SK-N-SH treated with all-trans-retinoic acid at 6 μM for 48 hours (cell line): ENCODE measurements at places on chromosomes 1 and 21.

GRCh38 chr21:38839328-38840286 is 33.9 kb downstream of the ETS2 start:
- peak; percentile 80 for ATAC-seq

- no peak for ATAC-seq
Measured at GRCh38 chr1:67898033-67898726, 64.9 kb upstream of the GNG12 start.

GRCh38 chr1:63835128-63835527 is 61.3 kb downstream of the ROR1 start:
- no peak for ATAC-seq

DNA sequence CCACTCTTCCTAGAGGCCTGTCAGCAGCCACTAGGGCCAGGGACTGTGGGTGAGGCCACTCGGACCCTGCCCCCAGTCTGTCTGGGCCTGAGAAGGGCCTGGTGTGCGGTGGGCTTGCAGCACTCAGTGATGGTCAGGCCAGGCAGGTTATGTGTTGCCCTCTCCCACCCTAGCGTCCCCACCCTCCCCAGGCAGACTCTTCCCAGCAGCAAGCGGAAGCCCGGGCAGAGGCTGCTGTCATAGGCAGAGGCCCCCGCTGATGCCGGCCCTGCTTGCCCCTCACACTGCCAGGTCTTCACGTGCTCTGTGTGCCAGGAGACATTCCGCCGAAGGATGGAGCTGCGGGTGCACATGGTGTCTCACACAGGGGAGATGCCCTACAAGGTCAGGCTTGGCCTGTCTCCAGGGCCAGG is 6.6 kb downstream of the ZBTB48 start:
- no peak; the same call in 2 of the 3 replicates for ATAC-seq

DNA sequence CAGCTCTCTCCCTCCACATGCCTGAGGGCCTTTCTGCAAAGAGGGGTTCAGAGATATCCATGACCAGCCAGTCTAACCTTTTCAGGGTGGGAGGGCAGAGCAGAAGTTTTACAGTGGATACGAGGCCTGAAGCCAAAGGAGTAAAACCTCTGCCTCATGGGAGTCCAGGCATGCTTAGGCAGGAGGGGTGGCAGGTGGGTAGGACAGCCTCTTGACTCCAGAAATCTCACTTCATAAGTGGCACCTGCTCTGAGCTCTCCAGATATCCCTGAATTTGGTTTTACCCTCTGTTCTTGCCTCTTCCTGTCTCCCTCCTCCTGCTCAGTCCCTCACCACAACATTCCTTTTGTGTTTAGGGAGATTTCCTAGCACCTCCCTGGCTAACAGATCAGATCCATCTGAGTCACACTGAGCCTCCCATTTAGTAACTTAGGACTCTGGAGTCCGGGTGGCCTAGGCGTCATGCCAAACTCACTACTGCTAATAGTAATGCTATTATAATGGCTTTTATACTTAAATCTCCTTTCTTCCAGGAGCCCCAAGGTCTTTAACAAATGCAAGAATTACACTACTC is 201.0 kb downstream of the HS2ST1 start:
- peak; percentile 31 for ATAC-seq

- ATAC-seq: no peak
Measured at GRCh38 chr21:17834639-17835354, 15.6 kb upstream of the C21orf91 start.

- no peak for ATAC-seq
Measured at GRCh38 chr1:205842229-205842628, 7.7 kb downstream of the PM20D1 start.

- ATAC-seq: no peak
Measured at GRCh38 chr1:3816331-3817137, 20.2 kb upstream of the LRRC47 start.

- ATAC-seq: no peak
Measured at GRCh38 chr21:45306832-45307571, 19.3 kb upstream of the POFUT2 start.

DNA sequence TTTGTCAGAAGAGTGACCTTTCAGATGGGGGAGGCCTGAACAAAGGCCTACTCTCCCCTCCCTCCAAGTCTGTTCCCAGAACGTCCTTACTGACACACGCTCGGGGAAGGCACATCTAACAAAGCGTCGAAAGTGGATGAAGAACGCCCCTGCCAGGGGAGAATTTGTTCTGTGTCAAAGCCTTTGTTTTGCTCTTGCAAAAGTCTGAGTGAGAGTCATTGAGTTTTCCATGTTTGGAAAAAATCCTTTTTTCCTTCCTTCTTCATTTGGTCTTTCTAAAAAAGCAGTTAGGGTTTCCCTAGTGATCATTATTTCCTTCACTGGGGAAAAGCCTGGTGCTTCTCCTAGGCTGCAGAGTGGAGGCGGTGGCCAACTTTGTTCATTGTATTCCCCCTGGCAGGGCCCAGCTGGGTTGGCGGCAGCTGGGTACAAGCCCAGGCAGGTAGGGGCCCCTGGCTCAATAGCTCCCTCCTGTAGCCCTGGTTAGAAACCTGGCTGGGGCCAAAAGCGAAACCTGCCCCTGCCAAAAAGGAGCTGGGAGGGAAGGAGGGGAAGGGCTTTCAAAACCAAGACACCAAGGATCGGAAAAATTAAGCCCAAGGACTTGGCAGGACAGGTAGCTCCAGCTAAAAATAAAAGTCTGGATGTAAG is 81.1 kb downstream of the ITPKB start:
- no peak for ATAC-seq

DNA sequence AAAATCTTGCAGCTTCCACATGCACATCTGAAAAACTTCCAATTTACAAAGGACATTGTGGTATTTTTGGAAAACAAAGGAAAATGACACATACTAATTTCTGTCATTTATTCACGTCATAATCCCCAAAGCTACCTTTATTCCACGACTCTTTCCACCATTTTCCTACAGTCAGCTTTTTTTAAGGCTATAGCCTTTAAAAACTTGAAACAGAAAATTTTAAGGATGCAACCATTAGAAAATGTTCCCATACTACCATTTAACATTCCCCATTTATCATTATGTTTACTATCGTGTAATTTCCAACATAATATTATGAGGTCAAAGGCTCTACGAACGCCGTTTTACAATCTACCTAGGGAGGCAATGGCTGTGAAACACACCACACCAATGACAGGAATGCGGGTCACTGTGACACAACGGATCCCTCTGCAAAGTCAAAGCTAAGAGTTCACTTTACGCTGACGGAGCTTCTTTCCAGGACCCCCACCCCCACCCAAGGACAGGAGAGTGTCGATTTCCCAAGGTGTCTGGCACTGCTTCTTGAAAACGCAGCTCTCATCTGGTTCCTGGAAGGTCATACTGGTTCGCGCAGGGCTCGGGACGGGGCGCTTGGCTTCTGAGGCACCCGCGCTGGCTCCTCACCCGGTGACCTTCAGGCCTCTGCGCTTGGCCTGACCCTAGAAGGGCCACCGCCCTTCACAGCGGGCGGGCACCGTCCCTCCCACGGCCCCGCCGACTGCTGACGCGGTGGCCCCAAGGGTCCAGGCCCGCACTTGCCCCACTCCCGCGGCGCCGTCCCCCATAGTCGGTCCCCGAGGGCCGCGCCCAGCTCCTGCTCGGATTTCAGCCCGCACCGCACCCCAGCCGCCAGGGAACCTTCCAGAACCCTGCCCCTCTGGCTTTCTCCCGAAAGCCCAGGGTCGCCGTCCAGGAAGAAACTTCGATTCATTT is 50.5 kb upstream of the ATF3 start:
- peak; percentile 59 for ATAC-seq

- ATAC-seq: no peak
Measured at GRCh38 chr1:56036479-56036878, 542.9 kb downstream of the PLPP3 start.

DNA sequence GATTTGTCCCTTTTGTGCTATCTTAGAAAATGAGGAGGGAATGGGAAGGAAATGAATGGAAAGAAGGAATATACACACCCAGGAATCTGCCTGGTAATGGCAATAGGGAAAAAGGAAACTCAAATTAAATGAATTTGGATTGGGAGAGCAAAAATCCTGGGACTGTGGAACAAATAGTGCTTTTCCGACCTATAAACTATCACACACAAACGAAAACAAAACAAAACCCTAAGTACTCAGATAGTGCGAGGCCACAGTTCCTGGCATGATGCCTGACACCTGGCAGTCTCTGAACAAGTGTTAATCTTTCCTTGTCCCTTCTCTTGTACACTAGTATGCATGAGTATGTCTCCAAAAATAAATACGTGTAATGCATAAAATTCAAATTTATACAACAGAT is 319.8 kb upstream of the SPAG17 start:
- no peak for ATAC-seq

DNA sequence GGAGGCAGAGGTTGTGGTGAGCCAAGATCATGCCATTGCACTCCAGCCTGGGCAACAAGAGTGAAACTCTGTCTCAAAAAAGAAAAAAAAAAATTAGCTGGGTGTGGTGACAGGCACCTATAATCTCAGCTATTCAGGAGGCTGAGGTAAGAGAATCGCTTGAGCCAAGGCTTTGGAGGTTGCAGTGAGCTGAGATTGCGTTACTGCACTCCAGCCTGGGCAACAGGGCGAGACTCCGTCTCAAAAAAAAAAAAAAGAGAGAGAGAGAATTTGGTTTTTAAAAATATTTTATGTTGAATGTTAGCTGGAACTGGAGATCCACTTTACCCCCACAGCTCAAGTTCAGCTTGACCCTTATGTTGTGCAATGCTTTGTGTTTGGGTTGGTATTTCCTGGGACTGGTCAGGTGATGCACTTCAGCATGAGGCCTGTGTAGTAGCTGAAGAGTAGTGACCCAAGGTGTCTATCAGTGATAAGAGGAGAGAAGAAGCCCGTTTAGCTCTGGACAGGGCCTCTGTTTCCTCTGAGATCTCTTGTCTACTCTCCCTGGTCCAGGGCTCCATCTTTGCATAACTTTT is 36.8 kb upstream of the MACF1 start:
- ATAC-seq: no peak

DNA sequence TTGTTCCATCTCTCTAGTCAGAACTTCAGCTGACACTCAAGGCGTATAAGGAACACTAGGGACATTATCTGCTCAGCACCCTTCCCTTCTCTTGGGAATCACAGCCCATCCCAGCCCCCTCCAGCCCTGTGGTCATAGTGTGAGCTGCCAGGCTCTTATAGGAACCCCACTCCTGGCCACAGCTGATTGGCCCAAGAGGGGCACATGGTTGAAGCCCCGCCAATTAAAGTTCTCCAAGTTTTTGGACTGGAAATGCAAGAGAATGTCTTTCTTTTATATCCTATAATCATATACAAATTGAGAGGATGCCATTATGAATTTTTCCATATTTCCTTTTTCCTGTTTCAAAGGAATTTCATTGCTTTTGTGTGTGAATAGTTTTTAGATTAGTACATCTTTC is 40.7 kb downstream of the FOXO6 start:
- ATAC-seq: no peak
